ENCODE measurements at places on chromosomes 1 and 21. TPM values are rescaled to one million over a fixed set of nuclear protein-coding genes. Genes with fewer than 3 reads are reported as not detected.

DNA sequence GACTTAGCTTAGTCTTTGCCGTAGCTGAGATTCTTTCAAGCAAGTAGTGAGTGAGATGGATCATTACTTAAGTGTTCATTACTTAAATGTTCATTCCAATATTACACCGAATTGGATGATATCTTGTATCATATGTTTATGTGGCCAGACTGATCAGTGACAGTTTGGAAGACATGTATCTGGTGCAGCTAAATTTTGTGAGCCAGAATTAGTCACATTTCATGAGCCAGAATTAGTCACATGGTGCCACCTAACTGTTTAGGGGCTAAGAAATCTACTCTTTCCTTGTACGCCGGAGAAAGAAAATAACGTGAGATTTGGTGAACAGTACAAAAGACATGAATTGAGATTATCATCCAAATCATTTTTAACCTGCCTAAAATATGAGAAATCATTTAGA is 355.6 kb downstream of the USP25 start:
- DNase-seq, result no peak

GRCh38 chr1:117967881-117968280 is 38.3 kb downstream of the WDR3 start:
- no peak for DNase-seq

DNA sequence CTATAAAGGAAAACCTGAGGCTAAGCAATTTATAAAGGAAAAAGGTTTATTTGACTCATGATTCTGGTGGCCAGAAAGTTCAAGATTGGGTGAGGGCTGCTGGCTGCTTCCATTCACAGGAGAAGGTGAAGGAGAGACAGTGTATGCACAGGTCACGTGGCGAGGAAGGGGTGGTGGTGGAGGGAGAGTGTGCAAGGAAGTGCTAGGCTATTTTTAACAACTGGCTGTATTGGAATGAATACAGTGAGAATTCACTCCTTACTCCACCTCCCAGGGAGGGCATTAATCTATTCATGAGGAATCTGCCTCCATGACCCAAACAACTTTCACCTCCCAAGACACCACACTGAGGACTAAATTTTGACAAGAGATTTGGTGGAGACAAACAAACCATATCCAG is 51.0 kb downstream of the SYDE2 start:
- no peak for DNase-seq

The ADGRB2 gene
- 15.8 TPM for total RNA-seq

The FAM163A gene
- not detected for total RNA-seq
